Endothelial cell of umbilical vein (primary cell): ENCODE measurements at places on chromosomes 7 and 10. TPM values are rescaled to one million over a fixed set of nuclear protein-coding genes. Genes with fewer than 3 reads are reported as not detected.

- no peak for DNase-seq
Observed at GRCh38 chr10:109820620-109821405, 102.5 kb downstream of the XPNPEP1 start.

- DNase-seq: no peak
Observed at GRCh38 chr7:66202441-66202840, 2.7 kb upstream of the TPST1 start.

- peak; percentile 21 for DNase-seq
Observed at GRCh38 chr7:130491841-130492522, at the start of gene MEST. TSS of gene MEST (plus strand) at chr7:130492085. CDS start at chr7:130492314, 229 bp downstream.

DNA sequence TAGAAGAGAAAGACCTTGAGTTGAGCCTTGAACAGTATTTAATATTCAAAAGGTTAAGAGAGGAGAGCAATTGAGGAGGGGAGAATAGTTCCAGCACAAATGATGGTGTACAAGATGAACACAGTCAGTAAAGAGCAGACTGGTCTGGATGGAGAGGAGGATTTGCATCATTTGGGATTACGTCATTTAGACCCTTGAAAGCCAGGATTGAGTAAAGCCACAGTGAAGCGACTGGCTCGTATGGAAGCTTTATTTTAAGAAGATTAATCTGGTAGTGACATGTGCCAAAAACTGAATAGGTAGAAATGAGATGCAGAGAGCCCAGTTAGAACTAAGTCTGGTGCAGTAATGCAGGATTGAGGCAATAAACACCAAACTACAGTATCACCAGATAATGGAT lies 52.6 kb downstream of the TRUB1 start:
- DNase-seq: no peak

DNA sequence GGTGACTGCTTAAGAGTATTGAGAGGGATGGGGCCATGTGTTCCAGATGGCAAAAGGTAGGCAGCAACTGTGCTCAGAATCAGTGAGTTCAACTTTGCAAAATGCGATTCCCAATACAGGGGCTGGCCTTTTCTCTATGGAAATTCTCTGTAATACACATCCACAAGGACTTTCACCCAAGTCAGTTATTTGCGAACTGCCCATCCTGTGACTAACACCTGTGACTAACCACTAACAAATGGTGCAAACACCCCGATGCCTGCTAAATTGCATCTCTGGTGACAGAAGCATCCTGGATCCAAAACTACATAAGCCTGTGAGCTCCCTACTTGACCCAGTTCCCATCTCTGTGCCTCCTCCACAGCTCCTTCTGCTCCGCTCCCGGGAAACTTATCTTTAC lies 9.0 kb upstream of the CUZD1 start:
- DNase-seq: peak; percentile 54

GRCh38 chr10:17144757-17145156 lies 15.1 kb upstream of the CUBN start:
- DNase-seq: no peak

DNA sequence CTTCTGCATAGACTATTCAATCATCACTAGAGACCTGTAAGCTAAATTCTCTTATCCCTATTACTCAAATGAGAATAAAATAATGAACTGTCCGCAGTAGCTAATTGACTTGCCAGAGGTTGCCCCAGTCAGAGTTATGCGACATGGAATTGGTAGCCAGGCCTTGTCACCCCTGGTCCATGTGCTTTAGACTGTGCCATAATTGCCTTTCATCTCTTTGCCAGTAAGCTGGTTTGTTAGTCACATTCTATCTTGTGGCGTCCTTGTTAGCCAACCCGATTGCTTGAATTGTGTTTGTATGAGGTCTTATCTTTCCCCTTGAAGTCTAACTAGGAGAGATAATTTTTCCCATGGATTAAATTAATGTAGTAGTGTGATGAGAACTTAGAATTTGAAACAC lies 262.6 kb downstream of the CSTF2T start:
- DNase-seq: no peak

- DNase-seq: no peak
Observed at GRCh38 chr10:44552726-44553125, 167.8 kb upstream of the CXCL12 start.

DNA sequence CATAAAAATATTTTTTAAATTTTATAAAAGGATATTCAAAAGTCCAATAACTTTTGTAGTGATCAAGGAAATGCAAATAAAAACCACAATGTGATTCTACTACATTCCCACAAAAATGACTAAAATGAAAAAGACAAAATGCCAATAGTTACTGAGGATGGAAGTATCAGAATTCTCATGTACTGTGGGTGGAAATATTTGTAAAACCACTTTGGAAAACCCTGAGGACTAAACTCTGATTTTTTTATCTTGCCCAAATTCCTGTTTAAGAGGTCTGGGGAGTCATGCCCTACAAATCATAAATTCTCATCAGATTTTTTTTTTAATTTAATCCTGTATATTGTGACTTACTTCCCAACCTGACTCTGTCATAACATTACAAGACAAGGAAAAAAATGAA lies 9.8 kb upstream of the SEMA3D start:
- DNase-seq: no peak

DNA sequence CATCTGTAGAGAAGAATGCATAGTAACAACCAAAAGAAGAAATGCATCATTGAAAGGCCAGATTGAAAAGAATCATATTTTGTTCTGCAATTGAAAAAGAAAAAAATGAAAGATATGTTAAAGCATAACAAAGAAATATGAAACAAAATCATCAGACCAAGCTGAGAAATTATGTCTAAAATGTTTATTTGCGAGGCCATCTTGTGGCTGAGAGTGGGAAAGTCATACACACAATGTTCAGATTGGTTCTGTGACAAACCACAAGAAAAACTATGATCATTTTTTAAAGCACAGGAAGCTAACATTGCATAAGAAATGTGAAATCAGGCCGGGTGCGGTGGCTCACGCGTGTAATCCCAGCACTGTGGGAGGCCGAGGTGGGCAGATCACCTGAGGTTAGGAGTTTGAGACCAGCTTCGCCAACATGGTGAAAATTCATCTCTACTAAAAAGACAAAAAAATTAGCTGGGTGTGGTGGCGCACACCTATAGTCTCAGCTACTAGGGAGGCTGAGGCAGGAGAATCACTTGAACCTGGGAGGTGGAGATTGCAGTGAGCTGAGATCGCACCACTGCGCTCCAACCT lies 36.6 kb downstream of the ABCB5 start:
- DNase-seq: peak; percentile 50

- DNase-seq: no peak
Observed at GRCh38 chr7:132213583-132213982, 362.7 kb downstream of the PLXNA4 start.

Gene SYT15B
- 0.18 TPM in 1 of 2 replicates, not detected in the other for total RNA-seq

Gene SEMA3A
- 1.2 and 1.7 TPM in 2 replicates for total RNA-seq
